ENCODE measurements at places on chromosomes 12 and 14.

GRCh38 chr14:23173796-23174195, 9.7 kb downstream of the SLC7A8 start:
- no peak for DNase-seq

GRCh38 chr12:110592078-110592477, 9.0 kb upstream of the PPTC7 start:
- DNase-seq, result no peak

DNA sequence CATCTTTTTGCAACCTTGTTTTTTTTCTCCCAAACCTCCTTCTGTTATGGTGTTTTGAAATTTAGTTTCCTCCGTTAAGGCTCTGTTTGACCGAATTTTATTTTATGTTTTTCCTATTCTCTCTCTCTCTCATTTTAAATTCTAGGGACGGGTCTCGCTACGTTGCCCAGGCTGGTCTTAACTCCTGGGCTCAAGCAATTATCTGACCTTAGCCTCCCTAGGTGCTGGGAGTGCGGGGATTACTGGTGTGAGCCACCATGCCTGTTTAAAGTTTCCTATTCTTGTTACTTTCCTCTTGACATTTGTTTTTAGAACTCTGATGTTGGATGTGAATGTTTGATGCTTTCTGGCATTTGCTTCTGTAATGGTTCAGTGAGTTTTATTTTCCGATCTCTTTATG, 1.0 kb downstream of the ZC3H14 start:
- no peak for DNase-seq

- DNase-seq, result no peak
Measured at GRCh38 chr12:131348231-131348630, 362.7 kb upstream of the SFSWAP start.

DNA sequence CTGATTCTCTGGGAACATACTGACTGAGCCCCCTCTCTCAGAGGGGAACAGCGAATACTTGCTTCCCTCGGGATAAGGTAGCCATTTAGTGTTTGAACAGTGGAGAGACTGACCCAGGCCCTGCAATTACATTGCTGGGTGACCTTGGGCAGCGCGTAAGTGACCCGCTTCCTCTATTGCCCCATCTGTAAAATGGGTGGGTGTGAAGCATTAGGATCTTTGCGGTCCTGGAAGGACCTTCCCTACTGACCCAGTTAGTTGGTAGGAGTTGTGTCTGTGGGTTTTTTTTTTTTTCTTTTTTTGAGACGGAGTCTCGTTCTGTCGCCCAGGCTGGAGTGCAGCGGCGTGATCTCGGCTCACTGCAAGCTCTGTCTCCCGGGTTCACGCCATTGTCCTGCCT, 1.2 kb upstream of the KMT5A start:
- no peak for DNase-seq

DNA sequence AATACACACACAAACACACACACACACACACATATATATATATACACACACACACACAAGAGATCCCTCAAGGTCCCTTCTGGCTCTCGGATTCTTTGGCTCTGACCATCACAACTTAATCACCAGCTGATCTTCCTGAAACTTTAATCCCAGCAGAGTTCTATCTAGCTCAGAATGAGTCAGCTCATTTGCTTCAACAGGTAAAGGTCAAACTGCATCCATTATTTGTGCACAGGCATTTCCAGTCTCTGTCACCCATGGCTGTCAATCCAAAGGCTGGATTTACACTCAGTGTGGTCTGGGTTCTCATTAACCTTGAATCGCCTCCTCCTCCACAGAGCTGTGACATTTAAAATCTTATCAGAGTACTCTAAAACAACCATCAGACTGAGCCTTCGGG, 113.3 kb upstream of the TMPO start:
- DNase-seq, result no peak

DNA sequence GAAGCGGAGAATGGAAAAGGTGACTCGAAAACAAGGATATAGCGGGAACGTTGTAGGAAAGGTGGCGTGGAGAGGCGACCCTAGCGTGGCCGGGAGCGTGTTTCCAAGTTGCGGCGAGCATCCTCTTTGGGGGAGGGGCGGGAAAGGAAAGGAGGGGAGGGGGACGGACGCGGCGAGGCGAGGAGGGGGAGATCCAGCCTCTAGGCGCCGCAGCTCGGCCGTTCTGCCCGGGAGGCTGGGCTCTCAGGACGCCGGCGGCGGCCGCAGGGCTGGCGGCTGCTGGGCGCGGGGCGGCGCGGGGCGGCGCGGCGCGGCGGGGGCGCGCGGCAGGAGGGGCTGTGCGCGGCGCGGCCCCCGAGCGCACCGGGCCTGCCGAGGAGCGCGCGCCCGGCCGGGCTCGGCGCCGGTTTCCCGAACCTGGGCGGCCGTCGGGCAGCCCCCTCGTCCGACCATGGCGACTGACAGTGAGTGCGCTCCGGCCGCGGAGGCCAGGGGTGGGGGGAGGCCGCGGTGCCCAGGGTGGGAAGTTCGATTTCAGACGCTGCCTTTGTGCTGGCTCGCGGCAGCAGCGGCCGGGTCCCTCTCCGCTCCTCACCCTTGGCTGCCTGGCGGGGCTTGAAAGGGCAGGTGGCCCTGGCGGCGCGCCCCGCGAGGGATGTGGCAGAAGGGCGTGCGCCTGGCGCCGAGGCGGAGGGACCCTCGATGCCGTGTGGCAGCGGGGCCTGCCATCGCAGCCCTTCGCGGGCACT, 50.3 kb downstream of the SNAPC1 start:
- DNase-seq, result no peak

GRCh38 chr14:105330491-105330895, 15.9 kb downstream of the PACS2 start:
- DNase-seq, result no peak

- DNase-seq, result no peak
Measured at GRCh38 chr12:119959435-119959834, 29.6 kb upstream of the BICDL1 start.

- no peak for DNase-seq
Measured at GRCh38 chr14:95151561-95151960, 5.8 kb downstream of the DICER1 start.

DNA sequence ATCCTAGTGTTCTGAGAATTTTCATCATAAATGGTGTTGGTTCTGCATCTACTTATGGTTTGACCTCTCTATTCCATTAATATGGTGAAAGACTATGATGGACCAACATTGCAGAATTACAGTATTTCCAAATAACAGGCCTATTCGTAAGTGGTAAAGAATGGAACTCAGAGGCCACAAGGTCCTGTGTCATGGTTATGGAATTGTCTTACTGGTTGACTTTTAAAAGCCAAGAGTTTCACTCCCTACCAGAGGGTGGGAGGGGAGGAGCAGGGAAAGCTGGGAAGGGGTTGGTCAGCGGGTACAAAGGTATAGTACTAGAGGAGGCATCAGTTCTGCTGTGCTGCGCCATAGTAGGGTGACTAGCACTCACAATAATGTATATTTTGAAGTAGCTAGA, 153.4 kb downstream of the TMEM132D start:
- no peak for DNase-seq

DNA sequence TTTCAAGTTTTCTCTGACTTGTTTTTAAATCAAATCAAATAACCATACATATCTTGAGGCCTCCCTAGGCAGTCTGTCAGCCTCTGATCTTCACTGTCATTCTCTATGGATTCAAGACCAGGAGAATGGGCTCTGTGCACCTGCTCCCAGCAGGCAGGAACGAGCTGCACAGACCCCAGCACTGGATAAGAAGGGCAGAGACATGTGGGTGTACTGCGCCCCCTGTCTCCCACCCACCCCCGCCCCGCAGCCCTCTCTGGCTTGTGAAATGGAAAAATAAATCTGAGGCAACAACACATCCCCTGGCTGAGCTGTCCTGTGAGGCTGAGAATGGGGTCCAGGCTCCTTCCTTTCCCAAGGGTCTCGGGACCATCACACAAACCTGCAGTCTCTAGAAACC, 26.3 kb downstream of the CLMN start:
- DNase-seq, result no peak

DNA sequence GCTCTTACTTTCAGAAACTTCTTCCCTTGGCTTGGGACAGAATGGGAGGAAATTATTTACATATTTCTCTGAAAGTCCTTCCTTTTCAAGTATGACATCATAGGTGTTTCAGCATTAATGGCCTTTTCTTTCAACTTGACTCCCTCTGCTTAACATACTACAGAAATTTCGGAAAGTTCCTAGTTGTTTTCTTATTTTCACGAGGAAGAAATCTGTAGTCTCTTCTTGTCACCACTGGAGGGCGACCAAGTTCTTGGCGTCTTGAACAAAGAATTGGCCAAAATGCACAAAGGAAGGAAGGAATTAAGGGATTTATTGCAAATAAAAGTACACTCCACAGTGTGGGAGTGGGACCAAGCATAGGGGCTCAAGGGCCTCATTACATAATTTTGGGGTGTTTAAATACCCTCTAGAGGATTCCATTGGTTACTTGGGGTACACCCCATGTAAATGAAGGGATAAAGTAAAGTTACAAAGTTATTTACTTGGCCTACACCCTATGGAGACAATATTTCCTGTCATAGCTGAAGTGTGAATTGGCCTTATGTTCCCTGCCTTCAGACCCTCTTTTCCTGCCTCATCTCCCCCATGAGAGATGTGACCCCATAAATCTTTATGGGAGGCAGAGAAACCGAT, 70.4 kb downstream of the RPL10L start:
- no peak for DNase-seq

DNA sequence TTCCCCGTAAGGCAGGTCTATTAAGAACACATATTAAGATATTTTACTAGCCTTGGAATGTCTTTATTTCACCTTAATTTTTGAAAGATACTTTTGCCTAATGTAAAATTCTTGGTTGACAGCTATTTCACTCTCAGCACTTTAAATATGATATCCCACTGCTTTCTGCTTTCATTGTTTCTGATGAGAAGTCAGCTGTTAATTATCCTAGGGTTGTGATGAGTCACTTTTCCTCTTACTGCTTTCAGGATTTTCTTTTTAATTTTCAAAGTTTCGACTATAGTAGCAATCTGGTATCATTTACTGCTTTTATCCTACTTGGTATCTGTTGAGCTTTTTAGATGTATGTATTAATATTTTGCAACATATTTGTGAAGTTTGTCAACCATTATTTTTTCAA, 578.9 kb upstream of the ATP2B1 start:
- DNase-seq, result no peak
